ENCODE measurements at places on chromosomes 5 and 9.

GRCh38 chr5:161847941-161848391, at the start of gene GABRA1:
Gene GABRA1, plus strand, starts transcription at chr5:161848120. Its CDS starts 2,691 bp downstream, at chr5:161850811.
- DNase-seq, result no peak

DNA sequence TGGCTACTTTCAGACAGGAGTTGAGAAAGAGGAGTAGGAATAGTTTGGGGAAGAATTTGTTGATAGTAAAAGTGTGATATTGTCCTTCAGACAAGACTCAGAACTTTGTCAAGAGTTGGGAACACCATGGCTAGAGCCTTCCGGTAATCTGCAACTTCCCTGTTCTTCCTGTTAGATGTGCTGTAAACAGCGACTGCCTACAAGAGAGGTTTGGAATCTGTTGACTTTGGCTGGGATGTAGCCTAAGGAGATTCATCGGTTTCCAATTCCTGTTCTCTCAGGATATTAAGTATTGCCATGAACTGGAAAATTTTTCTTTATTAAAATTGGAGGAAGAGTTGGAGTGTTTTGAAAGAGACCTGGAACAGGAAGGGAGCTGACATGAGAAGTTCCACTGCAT, 43.9 kb downstream of the ARHGAP26 start:
- DNase-seq, result no peak

DNA sequence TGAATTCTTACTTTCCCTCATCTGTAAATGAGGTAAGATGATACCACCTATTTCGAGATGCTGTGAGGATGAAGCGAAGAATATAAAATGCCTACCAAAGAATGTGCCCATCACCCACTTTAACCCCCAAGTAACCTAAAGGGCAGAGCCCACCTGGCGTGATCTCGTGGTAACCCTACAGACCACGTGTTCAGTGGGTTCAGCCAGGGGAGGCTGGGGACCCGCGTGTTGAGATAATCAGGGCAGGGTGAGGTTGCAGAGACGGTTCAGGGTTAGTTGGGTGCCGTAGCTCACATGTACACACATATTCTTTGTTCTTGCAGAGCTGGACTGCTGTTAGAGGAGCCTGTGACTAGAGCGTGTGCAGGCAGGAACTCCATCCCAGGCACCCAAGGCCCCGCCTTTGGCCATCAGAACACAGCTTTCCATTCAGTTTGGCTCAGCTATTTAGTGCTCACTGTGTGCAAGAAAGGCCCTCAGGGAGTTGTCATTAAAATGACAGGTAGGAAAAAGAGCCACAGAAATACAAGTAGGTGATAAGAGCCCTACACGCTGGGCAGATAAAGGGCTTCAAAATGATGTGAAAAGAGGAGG, 56.5 kb upstream of the HAND1 start:
- DNase-seq, result no peak

DNA sequence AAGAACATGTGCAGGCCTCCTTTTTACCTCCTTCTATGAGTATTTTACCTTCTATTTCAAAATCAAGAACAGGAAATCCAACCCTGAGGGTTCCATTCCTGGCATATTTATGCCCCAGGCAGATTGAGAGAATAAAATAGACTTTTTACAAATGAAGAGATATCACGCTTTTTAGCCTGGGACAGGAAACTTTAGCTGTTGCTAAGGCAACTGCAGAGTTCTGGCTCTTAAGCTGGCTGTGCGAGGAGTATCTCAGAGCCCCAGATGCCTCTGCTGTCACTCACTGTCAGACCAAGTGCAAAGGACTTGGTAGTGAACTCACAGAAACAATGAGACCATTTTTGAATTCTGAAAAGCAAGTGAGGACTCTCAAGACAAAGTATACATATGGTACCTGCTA, 69.5 kb upstream of the HSPB3 start:
- no peak for DNase-seq

- DNase-seq, result no peak
These were observed 146.3 kb upstream of the FSTL4 start for GRCh38 chr5:133758641-133759040.

- no peak for DNase-seq
These were observed 268.8 kb upstream of the IRX1 start for GRCh38 chr5:3326841-3327232.

DNA sequence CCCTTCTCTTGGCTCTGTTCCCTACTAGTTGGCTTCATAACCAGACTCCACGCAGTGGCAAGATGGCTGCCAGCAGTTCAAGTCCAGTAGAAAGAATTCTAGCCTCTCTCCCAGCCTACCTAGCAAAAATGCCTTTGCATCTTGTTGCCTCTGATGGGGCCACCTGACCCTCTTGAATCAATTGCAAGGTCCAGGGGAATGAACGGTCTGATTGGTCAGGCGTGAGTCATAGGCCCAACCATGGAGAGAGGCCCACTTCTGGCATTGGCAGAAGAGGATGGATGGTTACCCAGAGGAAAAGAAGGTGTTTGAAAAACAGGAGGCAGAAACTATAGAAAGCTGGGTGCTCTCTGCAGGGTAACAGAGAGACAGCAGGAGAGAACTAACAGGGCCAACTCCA, 622.6 kb downstream of the CCDC171 start:
- DNase-seq, result no peak
